ENCODE measurements at places on chromosomes 3 and 15.

DNA sequence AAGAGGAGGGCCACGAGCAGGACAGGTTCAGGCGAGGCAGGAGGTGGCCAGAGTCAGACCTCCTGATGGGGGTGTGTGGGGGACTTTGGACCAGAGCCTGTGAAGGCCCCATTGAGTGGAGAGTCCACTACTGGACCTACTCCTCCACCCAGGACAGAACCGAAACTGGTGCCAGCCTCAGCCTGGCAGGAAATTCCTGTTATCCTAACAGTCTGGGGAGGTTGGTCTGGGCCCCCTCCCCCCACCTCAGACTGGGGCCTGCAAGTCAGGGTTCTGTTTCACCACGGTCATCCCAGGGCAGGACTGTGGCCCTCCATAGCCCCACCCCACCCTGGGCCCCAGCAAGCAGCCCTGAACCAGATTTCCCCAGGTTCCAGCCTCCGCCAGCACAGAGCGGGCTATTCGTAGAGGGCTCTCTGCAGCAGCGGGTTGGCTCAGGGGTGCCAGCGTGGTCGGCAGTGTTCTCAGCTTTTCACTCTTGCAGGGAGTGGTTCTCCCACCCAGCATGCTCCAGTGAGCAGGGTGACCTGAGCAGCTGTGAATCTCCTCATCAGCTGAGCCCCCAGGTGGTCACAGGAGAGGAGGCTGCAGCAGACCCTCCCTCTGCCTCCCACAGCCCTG is 217.3 kb downstream of the TBC1D2B start:
- no peak for DNase-seq

DNA sequence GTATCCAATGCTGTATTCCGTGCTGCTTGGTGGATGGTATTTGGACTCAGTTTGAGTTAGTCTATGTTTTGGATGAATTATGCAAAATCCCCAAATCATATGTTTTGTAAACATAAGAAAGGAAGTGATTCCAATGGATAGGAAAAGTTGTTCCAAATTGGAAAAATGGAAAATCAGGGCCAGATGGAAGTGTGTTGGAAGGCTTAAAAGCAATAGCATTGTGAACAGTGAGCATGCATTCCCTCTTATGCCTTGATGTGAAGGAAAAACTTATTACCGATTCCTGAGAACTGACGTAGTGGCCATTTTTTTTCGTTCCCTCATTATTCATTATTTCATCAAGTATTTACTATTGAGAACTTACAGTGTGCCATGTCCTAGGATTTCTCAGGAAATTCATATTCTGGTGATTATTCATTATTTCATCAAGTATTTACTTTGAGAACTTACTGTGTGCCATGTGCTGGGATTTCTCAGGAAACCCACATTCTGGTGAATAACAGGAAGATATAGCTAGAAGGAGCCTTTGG is 144.1 kb upstream of the TPRG1 start:
- no peak for DNase-seq

GRCh38 chr3:44761101-44761423 is 357 bp downstream of the KIAA1143 start:
- no peak for DNase-seq

GRCh38 chr15:69524814-69525213 is 72.2 kb downstream of the RPLP1 start:
- DNase-seq: no peak

DNA sequence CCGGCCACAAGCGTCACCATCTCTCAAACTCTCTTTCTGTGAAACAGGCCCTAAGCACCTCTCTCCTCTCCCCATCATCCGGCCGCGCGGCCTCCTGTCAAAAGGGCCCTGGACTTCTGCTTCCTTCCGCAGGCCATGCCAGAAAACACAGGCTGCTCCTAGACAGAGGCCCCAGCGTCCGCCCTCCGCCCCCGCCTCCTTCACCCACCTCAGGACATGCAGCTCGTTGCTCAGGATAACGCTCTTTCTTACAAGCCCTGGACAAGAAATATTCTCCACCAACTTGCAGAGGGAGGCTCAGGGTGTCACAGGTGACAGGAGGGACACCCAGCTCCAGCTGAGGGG is 212.0 kb downstream of the XXYLT1 start:
- no peak for DNase-seq

Measured in stimulated activated CD4-positive, alpha-beta T cell treated with anti-CD3 and anti-CD28 coated beads, Interleukin-15, amount 100 ng/mL, for 24 hours (primary cell).